ENCODE measurements at places on chromosomes 3 and 15.

DNA sequence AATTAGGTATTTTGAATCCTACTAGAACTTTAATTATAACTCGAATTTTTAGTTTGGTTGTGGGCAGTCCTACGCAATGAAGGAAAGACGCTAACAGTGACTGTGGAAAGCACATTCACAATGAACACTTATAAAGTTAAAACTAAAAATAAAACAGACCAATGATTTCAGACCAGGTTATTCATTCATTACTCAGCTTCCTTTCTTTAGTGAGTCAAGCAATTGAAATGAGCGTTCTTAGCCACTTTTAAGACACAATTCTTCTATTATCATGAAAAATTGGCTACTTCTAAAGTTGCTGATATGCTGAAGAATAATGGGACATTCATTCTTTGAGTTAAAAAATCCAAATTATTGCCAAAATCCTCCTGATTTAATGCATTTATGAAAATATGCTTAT lies 66.0 kb upstream of the CMSS1 start:
- DNase-seq = no peak

DNA sequence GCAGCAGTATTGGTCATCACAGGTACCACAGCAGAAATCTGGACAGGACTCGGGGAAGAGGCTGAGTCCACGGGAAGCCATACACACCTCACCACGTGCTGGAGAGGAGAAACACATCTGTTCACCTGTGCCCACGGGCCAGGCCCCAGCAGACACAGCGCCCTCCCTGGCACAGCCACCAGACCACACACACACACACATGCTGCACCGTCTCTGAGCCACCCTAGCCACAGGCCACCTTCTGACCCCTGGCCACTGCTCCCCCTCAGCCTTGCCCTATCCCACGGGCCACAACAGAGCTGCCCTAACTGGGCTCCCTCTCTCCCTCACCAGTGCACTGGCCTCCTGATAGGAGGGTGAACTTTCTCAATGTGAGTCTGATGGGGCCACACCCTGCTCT lies 2.8 kb downstream of the SHISA5 start:
- DNase-seq = peak; percentile 8

DNA sequence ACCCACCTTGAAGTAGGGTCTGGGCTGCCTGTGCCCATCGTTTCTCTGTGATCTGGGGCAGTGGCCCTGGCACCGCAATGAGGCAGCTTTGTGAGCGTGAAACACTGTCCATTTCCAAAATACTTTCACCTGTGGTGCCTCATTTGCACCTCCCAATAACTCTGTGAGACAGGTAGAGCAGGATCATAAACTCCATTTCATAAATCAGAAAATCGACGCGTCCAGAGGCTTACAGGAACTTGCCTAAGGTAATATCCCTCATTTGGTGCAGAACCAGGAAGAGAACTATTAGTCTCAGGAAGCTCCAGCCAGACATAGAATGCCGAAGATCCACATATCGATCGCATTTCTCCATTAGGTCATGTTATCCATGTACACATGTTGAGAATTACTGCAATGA lies 38.2 kb upstream of the SEMA4B start:
- DNase-seq = no peak

DNA sequence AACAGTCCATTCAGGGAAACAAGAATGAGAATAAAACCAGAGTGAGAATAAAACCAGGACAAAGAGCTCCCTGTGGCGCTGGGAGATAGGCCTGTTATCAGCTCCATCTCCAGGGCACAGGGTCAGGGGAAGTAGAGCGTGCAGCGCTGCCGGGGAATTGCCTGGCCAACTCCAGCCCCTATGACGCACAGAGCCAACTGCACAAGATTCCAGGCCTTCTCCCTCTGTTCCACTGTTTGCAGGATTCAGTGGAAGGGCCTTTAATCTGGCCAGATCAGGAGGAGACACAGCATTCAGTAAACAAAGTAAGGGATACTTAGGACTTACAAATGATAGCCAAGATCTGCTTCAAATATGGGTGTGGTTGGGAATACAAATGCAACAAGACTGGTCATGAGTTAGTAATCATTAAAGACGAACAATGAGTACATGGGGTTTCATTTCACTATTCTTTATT lies 49.4 kb downstream of the ITGB5 start:
- no peak for DNase-seq

GRCh38 chr3:40057786-40058185 lies 248.4 kb downstream of the MYRIP start:
- DNase-seq = no peak

GRCh38 chr3:98705212-98705611 lies 57.9 kb upstream of the ST3GAL6 start:
- no peak for DNase-seq

All from hematopoietic multipotent progenitor cell treated with erythropoietin and hydrocortisone succinate and interleukin-3 and kit ligand, for 15 days (in vitro differentiated cells).